ENCODE measurements at places on chromosomes 7 and 10.

DNA sequence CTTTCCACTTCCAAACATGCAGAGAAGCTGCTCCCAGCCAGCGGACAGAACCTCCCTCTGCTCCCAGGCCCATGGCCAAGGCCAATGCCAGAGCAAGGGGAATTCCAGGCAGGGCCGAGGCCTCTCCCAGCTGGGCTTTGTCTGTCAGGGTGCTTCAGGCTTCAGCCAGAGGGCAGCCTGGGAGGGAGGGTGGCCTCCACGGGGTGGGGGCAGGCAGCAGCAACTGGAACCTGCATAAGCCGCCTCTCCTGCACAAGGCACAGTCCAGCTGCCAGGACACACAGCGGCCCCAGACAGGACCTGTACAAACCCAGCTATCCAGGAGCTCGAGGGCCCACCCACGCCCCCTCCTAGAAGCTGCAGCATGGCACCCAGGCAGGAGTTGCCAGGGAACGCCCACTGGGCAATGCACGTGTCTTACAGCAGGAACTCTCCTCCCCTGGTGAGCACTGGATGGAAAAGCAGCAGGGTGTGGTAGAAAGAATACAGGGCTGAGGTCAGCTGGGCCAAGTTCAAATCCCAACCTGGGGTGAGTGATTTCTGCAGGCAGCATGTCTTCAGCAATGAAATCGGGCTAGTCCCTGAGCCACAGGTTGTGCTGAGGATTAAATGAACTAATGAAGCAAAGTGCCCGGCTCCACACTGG is 7.6 kb downstream of the FAM53B start:
- no peak for DNase-seq

DNA sequence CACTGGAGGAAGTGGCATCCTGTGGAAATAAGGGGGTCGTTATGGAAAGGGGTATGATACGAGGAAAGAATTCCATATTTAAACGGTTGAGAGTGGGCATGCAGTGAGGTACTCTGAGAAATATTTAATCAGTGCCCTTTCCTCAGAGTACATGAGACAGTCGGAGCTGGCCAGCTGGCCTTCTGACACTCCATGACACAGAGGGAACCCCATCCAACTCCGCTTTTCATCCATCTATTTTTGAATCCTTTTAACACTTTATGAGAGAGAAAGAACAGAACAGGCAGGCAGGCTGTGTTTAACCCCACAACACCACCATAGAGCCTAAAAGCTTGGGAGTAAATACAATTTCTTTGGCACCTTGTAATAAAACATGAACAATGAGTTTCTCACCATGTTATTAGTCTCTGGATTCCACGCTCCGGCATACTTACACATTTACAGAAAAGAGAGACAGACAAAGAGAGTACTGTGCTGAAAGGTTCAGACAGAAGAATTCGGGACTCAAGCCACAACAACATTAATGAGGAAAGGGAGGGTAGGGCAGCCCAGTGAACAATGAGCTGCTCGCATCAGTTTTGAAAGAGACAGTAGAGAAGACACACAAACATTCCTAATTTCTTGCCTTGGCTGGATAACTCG is 124.2 kb upstream of the PDLIM1 start:
- no peak for DNase-seq

DNA sequence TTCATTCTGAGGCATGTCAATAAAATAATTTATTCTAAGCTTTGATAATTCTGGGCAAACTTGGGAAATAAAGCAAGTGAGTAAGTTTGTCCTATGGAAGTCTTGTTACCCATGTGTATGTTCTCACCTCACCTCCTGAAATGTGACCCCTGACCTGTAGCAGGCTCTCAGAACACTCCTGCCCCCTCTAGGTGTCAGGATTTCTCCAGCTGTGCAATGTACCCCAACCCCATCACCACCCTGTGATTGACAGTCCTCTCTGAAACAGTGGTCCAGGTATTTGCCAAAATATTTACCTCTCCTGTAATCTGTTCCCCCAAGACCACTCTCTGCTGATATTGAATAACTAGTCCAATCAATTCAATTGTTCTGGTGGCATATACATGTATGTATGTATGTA is 122.6 kb upstream of the PTER start:
- no peak for DNase-seq

DNA sequence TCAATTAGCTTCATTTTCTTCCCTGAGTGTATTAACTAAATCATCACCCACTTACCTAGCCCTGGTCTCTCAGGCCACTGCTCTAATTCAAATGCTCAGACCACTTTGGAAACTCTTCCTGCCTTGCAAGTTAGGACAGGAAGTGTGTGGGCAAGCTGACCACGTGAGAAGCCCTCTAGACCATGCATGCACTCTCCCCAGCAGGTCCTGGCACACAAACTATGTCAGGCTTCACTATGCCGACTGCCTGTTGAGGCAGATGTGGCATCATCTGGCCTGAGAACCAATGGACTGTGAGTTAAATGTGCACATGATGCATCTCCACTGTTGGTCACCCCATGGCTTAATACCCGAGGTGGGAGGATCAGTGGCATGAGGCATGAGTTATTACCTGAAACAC is 439.6 kb downstream of the GRID1 start:
- DNase-seq = no peak

GRCh38 chr7:91033574-91033973 is 230.7 kb upstream of the FZD1 start:
- DNase-seq = no peak

- no peak for DNase-seq
These were observed 25.8 kb upstream of the AKR1C3 start for GRCh38 chr10:5068274-5068984.

GRCh38 chr10:20962165-20962564 is 65.1 kb upstream of the NEBL start:
- no peak for DNase-seq

DNA sequence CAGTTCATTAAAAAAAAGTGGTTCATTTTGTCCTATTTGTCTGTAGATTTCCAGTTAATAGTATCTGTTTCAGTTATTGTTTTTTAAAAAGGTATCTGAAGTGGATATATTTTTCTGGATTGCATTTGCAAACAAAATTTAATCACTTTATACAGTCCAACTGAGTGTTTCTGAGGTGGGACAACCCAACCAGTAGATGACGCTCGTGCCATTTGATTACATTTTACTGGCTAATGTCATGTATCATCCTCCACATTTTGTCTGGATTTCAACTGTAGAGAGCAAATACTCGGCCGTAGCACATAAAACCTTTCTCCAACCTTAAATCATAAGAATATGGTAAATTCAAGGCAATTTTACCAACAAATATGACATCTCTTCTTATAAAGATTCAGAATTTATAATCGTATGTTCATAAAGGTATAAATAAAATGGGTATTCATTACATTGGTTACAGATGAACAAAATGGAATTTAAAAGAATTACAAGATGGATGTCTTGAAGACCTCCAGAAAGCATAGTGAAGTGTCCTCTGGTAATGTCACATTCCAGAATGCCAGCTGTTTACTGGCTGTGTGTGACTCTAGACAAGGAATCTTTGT is 789.0 kb downstream of the PHTF2 start:
- no peak for DNase-seq

GRCh38 chr7:2129323-2130095 is 103.2 kb downstream of the MAD1L1 start:
- DNase-seq = no peak

DNA sequence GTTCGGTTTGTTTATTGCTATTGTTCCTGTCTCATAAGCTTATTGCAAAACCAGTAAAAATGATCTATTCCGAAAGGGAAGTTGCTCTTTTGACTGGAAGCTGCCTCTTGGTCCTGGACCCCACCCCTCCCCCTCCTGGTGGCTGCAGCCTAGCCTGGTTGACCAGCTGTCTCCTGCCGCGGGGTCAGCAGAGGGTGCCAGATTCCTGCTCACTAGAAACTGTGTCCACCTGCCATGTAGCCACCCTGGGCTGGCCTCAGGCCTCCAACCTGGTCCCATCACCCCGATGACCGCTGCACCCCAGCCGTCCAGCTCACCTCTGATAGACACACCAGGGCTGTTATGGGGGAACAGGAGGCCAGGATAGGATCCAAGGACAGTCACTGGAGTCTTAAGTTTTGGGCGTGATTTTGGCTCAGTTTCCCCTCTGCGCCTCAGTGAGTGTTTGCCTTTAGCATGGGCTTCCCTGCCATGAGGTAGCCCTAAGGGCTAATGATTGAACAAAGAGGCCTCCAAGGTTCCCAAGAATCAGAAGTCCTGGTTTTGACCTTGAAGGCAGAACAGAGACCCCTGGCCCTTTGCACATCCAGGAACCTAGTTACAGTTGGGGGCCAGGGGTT is 32.9 kb upstream of the SLF2 start:
- no peak for DNase-seq

GRCh38 chr7:107874605-107875446 is 16.2 kb upstream of the DLD start:
- DNase-seq = no peak

GRCh38 chr10:17181751-17182150 is 19.7 kb downstream of the TRDMT1 start:
- DNase-seq = no peak

DNA sequence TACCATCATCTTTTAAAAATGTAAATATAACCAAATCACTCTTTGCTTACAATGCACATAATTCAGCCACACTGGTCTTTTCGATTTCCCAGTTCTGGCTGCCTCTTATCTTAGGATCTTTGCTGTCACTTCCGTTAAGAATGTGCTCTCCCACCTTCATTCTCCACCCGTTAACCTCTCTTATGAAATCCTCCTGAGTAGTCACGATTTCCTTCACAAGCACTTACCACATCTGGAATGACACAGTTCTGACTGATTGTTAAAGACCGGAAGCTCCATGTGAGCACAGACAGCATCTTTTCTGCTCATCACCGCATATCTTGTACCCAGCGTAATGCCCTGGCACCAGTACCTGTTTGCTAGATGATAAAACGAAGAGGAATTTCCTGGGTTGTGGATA is 84.3 kb downstream of the CUL2 start:
- DNase-seq = no peak

- DNase-seq = no peak
These were observed 3.0 kb upstream of the BUB3 start for GRCh38 chr10:123150986-123151736.

GRCh38 chr7:25732766-25733217 is 419.2 kb upstream of the NFE2L3 start:
- no peak for DNase-seq

DNA sequence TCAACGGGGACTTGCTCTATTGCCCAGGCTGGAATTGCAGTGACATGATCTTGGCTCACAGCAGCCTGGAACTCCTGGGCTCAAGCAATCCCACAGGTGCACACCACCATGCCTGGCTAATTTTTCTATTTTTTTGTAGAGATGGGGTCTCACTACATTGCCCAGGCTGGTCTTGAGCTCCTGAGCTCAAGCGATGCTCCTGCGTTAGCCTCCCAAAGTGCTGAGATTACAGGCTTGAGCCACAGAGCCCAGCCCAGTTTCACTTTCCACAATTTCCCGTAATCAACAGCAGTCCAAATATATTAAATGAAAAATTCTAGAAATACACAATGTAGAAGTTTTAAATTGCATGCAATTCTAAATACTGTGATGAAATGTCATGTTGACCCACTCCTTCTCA is 24.0 kb downstream of the SEPTIN14 start:
- DNase-seq = no peak

DNA sequence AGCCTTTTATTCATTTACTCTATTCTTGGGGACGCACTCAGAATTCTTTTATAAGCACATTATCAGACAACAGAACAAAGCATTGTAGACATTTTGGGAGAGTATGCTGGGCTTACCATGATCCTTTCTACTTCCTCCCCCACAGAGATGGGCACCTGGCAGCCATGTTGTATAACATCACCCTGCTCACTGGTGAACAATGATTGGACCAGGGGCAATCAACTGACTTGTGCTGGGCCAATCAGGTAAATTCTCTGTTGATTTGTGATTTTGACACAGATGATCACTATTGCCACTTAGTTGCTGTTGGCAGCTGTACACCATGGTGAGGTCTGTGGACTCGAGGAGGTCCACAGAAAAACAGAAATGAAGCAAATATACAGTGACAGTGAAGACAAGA is 43.7 kb downstream of the WNT2 start:
- DNase-seq = no peak

GRCh38 chr10:103598654-103599115 is 105.2 kb downstream of the NEURL1 start:
- DNase-seq = no peak

DNA sequence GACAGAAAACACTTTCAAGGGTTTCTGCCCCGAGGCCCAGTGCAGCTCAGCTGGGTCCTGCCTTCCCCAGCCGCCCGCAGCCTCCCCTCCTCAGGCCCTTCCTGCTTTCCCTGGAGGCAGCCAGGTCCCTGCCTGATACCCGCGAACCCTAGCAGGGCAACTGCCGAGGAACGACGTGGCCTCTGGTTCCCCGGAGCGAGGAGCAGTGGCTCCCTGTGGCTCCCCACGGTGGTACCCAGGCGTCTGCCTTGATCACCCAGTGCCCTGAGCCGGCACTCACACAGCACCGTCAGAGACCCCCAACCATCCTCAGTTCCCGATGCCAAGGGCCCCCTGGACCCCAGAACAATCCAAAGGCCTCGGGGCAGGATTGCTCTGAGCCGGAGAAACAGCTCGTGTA is 58.3 kb downstream of the CFAP46 start:
- no peak for DNase-seq

DNA sequence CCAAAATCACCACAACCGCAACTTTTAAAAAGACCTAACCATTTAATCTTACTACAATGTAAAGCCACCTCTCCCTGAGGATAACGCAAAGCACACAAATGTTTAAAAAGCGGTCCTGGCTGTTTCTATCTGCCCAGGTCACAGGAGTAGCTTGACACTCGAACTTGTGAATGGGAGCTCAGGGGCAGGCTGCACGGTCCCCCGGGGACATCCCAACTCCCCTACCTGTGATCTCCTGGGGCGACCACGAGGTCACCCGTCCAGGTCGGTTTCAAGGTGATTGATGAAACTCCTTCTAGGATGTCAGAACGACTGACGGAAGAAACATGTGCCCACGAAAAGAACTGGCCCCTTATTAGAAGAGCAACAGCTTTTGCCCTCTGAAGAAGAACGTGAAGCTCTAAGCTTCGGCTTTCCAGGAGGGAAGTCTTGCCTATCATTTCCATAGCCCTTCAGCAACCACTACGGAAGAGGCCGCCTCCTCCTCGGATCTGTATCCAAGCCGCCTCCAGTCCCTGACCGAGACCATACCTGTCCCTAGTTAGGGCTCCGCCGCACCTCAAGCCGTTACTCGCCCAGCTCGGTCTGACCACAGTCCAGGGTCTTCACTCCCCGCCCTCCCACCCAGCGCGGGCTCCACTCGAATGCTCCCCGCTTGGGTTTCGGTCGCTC is 459 bp downstream of the CYCS start:
- DNase-seq = no peak

DNA sequence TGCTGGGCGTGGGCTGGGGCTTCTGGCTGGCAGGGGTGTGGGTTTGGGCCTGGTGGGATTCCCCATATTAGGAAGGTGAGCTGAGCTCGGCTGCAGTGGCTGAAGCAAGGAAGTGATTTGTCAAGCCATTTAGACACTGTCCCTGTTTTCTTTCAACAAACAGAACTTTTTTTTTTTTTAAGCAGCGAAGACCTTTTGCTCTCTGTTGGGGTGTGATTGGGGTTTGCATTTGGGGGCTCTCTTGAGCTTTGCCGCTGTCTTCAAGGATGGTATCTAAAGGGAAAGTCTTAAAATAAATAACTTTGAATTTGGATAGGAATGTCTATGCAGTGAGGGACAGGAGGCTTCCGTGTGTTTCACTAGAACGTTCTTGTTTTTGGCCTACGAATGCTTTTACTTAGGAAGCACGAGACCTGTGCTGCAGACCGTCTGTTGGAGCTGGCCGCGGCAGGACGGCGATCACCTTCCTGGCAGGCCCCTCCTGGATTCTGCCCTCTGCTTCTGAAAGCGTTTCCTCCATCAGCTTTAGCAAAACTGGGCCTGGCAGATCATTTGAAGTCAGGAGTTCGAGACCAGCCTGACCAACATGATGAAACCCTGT is 43.9 kb downstream of the FOXK1 start:
- DNase-seq = no peak

- DNase-seq = no peak
These were observed 153.3 kb downstream of the STK31 start for GRCh38 chr7:23863209-23863787.

Data from stimulated activated CD8-positive, alpha-beta memory T cell treated with anti-CD3 and anti-CD28 coated beads, Interleukin-15, amount 100 ng/mL, for 48 hours (primary cell).